ENCODE measurements at places on chromosomes 13 and 19. TPM values are rescaled to one million over a fixed set of nuclear protein-coding genes. Genes with fewer than 3 reads are reported as not detected.

DNA sequence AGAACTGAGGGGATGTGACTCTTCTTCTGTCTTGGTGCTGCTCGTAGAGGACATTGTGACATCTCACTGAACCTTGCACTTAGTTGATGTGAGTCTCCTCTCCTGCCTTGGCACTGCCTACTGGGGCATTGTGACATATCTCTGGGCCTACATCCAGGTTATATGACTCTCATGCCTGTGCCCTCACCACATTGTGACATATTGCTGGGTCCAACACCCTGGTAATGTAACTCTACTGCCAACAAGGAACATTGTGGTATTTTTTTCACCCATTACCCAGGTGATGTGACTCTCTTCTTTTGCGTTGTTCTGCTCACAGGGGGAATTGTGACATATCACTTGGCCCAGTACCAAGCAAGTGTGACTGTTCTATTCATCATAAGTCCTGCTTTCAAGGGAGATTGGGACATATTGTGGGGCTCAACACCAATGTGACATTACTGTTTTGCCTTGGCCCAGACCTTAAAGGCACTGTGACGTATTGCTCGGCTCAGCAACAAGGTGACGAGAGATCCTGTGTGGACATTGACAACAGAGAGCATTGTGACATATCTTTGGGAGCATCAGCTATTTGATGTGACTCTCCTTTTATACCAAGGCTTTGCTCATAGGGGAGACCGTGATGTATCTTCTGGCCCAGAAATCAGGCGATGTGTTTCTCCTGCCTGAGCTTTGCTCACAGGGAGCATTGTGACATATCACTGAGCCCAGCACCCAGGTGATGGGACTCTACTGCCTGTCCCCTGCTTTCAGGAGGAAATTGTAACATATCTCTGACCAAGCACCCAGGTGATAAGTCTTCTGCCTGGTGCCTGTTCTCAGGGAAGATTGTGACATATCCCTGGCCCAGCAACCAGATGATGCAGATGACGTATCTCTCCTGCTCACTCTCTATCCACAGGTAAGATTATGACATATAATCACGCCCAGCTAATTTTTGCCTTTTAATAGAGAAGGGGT is 12.2 kb upstream of the ZNF429 start:
- no peaks in the 10 kb centered on the region for H3K27me3 ChIP-seq
- no peak for DNase-seq
- no peak overlapping the region for H3K27ac ChIP-seq
- H3K36me3 ChIP-seq, result no peaks in the 10 kb centered on the region
- no peak overlapping the region for H3K4me3 ChIP-seq
- H3K4me1 ChIP-seq, result no peaks in the 10 kb centered on the region

DNA sequence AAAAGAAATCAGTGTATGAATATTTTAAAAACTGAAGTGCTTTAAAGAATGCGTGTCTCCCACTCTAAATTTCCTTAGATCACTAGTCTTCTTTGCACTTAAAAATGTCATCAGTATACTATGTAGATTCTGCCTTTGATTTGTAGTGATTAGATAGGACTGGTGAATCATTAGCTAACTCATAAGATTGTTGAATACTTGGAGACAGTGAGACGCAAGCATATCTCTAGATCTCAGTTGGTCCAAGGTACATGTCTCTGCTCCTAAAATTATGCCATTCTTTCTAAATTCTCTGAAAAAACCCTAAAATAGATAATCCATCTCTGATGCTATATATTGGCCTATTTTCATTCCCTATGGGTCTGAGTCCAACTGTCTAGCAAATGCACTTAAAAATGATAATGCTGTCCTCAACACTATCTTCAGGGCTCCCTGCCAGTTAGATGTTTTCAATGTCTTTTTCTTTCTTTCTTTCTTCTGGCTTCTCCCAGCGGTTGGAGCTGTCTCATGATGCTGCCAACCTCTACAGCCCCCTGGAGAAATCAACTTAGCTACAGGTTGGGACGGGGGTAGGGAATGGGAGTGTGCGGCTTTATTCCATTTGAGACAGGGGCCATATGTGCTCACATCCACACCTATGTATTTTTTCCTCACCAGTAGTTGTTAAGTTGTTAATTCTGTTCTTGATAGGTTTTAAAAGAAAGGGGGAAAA is 301.0 kb downstream of the NDFIP2 start:
- H3K4me3 ChIP-seq, result no peak overlapping the region
- H3K4me1 ChIP-seq, result peaks cover 22% of the 10 kb centered on the region
- H3K36me3 ChIP-seq, result no peaks in the 10 kb centered on the region
- no peak overlapping the region for H3K27ac ChIP-seq
- no peaks in the 10 kb centered on the region for H3K27me3 ChIP-seq

GRCh38 chr19:17944301-17944700 is 11.5 kb downstream of the CCDC124 start:
- H3K4me1 ChIP-seq, result peaks cover 16% of the 10 kb centered on the region
- no peak for DNase-seq
- peaks cover 4% of the 10 kb centered on the region for H3K27me3 ChIP-seq
- H3K4me3 ChIP-seq, result no peak overlapping the region

- H3K27ac ChIP-seq, result no peak overlapping the region
- no peaks in the 10 kb centered on the region for H3K36me3 ChIP-seq
- no peak for DNase-seq
- H3K4me3 ChIP-seq, result no peak overlapping the region
Measured at GRCh38 chr13:29993716-29994488, 143.5 kb upstream of the UBL3 start.

DNA sequence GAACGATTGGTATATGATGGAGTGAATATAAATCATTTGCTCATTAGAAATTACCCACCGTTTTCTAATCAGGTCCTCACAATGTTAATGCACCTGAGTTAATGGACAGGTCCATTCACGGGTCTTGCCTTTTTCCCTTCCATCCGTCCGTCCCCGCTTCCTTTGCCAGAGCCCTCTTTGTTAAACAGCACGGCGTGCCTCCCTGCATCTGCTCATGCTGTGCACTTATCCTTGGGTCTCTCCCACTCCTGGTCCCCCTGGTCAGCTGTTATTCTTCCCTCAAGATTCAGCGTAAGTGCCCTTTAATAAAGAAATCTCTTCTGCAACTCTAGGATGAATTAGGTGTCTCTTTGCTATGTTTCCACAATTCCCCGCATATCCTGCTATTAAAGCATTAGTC is 324.5 kb downstream of the DNAJC15 start:
- no peaks in the 10 kb centered on the region for H3K36me3 ChIP-seq
- H3K4me1 ChIP-seq, result no peaks in the 10 kb centered on the region
- no peak overlapping the region for H3K27ac ChIP-seq
- DNase-seq, result no peak

DNA sequence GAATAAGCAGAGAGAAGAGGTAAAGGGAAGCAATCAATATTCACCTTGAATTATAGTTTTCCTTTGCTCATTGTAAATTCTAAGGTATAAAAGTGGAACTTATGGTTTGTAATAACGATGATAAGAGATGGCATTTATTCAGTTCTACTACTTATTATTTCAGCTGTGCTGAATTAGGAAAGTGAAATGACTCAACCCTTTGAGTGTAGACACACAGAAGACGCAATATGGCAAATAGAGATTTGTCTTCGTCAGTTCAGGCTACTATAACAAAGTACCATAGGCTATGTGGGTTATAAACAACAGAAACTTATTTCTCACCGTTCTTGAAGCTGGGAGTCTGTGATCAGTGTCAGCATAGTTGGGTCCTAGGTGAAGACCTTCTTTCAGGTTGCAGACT is 713.0 kb upstream of the PCDH9 start:
- H3K4me3 ChIP-seq, result no peak overlapping the region
- no peak for DNase-seq
- H3K27me3 ChIP-seq, result no peaks in the 10 kb centered on the region
- H3K36me3 ChIP-seq, result no peaks in the 10 kb centered on the region
- no peak overlapping the region for H3K27ac ChIP-seq

GRCh38 chr13:46668931-46669525 is 116.1 kb downstream of the LRCH1 start:
- no peak overlapping the region for H3K4me3 ChIP-seq
- H3K27ac ChIP-seq, result no peak overlapping the region
- DNase-seq, result no peak

DNA sequence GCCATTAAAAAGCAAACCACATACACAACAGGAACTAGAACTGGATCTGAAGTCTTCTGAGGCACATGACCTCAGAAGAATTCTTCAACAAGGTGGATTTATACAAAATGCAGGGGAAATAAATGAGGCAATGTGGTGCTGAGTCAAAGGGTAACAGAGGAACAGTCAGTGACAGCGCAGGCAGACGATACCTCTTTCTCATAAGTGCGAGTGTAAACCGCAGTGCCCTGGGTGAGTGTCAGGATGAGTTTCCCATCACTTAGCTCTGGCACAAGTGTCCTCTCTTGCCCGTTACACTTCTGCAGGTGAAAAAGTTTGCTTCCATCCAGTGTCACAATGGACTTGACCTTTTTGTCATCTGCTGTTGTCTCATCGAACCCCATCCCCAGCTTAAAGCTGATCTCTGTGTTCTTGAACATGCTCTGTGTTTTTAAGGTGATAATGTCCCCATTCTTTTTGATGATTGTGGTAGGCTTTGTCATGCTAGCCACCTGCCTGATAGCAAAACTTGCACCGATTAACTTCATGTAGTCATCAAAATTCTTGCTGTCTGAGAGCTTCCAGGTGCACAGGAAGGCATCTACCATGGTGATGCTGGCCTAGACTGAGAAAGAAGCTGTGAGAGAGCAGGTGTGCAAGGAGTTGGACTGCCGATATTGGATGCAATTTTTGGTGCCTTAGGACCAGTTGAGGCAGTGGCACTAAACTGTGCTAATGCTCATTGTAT is 97.3 kb downstream of the AKAP11 start:
- no peak overlapping the region for H3K27ac ChIP-seq
- DNase-seq, result no peak
- no peak overlapping the region for H3K4me3 ChIP-seq
- no peaks in the 10 kb centered on the region for H3K36me3 ChIP-seq

- no peaks in the 10 kb centered on the region for H3K36me3 ChIP-seq
- no peak for DNase-seq
- H3K27ac ChIP-seq, result no peak overlapping the region
Measured at GRCh38 chr13:73440296-73440895, 381.6 kb downstream of the KLF5 start.

DNA sequence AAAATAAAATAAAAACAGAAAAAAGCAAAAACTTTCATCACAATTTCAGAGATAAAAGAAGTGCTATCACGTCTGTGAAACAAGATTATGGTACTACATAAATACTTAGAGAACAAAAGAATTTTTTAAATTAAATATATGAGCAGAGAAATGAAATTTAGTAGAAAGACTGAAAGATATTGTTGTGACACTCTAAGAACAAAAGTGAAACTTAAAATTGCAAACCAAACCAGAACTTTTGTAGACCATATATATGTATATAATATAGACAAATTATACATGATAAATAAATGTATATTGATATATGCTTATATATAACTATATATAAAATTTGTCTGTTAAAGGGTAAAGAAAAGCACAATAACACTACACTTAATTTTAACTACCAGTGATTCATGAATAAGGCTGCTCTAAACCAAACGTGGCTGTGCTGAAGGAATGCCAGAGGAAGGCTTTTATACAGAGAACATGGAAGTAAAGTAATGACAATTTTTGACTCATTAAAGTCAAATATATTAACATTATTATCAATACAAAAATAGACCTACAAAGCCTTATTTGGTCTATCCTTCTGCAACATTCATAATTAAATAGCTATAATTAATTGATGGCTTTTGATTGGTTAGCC is 1516.7 kb upstream of the PCDH20 start:
- no peak overlapping the region for H3K27ac ChIP-seq
- DNase-seq, result no peak
- H3K36me3 ChIP-seq, result no peaks in the 10 kb centered on the region
- H3K27me3 ChIP-seq, result no peaks in the 10 kb centered on the region

DNA sequence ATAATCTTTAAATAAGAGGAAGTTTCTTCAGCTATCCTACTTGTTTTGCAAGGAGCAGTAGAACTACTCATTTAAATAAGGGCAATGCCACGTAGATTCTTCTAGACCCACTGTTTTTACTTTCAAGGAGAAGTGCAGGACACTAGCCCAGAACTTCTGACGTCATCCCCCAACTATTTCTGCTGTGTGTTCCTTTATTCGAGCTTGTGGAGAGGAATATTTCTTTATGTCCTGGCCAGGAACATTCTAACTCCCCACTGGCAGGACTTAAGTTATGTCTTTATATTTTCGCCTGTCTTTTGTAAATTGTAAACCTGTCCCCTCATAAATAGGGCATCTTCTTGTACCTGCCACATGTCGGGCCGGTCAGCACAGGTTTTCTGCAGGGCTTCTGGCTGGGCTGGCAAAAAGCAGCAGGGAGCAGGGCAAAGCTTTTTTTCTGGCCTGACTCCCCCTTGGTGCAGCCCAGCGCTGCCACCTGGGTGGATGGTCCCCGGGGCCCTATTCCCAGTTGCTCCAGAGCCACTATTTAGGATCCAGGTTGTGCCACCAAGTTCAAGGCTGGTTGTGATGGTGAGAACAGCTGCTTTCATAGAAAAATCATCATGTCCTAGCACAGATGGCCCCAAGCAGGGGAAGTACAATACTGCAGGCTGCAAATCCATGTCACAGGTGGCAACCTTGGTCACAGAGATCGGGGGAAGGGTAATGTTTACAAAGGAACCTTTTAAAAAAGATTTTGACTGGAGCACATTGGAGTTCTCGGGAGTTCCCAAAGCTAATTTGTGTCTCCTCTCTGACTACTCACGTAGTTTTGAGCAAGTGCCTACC is 1.8 kb downstream of the MBNL2 start:
- H3K27me3 ChIP-seq, result no peaks in the 10 kb centered on the region
- peak overlapping the region; percentile 91 for H3K27ac ChIP-seq
- H3K36me3 ChIP-seq, result no peaks in the 10 kb centered on the region
- peak overlapping the region; percentile 68 for H3K4me3 ChIP-seq

GRCh38 chr19:35436477-35437405 is 11.3 kb upstream of the FFAR2 start:
- no peak overlapping the region for H3K4me3 ChIP-seq
- no peaks in the 10 kb centered on the region for H3K27me3 ChIP-seq
- DNase-seq, result no peak
- H3K36me3 ChIP-seq, result no peaks in the 10 kb centered on the region

GRCh38 chr19:13212759-13213330 is 62.6 kb downstream of the IER2 start:
- no peak overlapping the region for H3K4me3 ChIP-seq
- peaks cover 4% of the 10 kb centered on the region for H3K4me1 ChIP-seq
- no peak overlapping the region for H3K27ac ChIP-seq

- DNase-seq, result no peak
- H3K36me3 ChIP-seq, result no peaks in the 10 kb centered on the region
Measured at GRCh38 chr13:30178976-30179375, 128.4 kb downstream of the KATNAL1 start.

The MEIS3 gene
- 5.3 TPM for total RNA-seq

The CASP14 gene
- not detected for total RNA-seq

The VSIG10L gene
- 3.2 TPM for total RNA-seq

The BLVRB gene
- total RNA-seq, result 123 TPM

The KLK11 gene
- 11.2 TPM for total RNA-seq

The NECTIN2 gene
- 75.1 TPM for total RNA-seq

The CDC16 gene
- total RNA-seq, result 66.5 TPM

The SGCG gene
- total RNA-seq, result 3.2 TPM

The ZNF20 gene
- 6.6 TPM for total RNA-seq

The SHANK1 gene
- 0.71 TPM for total RNA-seq

The LRRC63 gene
- total RNA-seq, result 1.7 TPM

The ATCAY gene
- total RNA-seq, result not detected

The TOMM40 gene
- total RNA-seq, result 40.8 TPM

The PDE4C gene
- total RNA-seq, result 9.6 TPM
